ENCODE measurements at places on chromosomes 5 and 9.

GRCh38 chr5:145471831-145472612 lies 363.1 kb downstream of the PRELID2 start:
- no peak for DNase-seq

- DNase-seq: no peak
Measured at GRCh38 chr5:88944751-88945531, 62.0 kb upstream of the MEF2C start.

- no peak for DNase-seq
Measured at GRCh38 chr5:176892663-176893062, 6.5 kb downstream of the HK3 start.

DNA sequence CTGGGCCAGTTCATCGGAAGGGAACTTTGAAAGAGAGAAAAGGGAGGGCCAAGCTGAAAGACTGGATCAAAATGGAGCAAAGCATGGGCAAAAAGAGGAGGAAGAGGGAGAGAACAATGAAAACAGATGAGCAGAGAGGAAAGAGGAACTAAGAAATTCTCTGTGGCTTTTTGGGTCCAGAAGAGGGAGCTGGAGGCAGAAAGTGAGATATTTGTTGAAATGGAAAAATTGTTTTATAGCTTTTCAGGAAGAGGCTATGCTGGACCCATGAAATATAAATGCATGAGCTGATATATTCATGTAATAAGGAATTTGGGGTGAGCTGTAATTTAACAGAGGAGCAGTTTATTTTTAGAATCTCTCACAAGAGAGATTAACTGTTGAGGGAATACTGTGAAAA lies 457.3 kb downstream of the DMAC1 start:
- DNase-seq: peak; percentile 3

Data from HL-60 (cell line).